ENCODE measurements at places on chromosomes 6 and 20. TPM values are rescaled to one million over a fixed set of nuclear protein-coding genes. Genes with fewer than 3 reads are reported as not detected.

KCNQ5 gene
- not detected for total RNA-seq

CCDC170 gene
- total RNA-seq: 0.05 TPM

TNXB gene
- total RNA-seq: 0.03 TPM

AGPAT4 gene
- total RNA-seq: 0.56 TPM

GRCh38 chr6:12022953-12023388 is 10.9 kb downstream of the HIVEP1 start:
- no peak for DNase-seq

DNA sequence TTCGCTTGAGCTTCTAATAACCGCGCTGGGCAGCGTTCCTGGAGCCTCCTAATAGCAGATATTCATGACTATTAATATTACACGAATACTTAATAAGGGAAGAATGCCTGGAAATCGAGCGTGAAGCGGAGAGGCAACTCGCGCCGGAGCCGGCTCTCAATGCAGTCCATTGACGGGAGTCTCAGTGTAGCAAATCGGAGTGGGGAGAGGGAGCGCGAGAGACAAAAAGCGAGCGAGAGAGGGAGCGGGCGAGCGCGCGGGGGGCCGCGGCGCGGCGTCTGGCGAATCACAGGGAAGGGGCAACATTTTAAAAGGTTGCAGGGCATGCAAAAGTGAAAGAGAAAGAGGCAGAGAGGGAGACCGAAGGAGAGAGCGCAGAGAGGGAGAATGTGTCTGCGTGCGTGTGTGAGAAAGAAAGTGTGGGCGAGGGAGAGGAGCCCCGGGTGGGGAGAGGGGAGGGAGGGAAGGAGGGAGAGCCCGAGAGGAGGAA is 2.9 kb downstream of the TFAP2A start:
- DNase-seq: peak; percentile 51

GRCh38 chr6:104601721-104602120 is 258.0 kb downstream of the HACE1 start:
- no peak for DNase-seq

DNA sequence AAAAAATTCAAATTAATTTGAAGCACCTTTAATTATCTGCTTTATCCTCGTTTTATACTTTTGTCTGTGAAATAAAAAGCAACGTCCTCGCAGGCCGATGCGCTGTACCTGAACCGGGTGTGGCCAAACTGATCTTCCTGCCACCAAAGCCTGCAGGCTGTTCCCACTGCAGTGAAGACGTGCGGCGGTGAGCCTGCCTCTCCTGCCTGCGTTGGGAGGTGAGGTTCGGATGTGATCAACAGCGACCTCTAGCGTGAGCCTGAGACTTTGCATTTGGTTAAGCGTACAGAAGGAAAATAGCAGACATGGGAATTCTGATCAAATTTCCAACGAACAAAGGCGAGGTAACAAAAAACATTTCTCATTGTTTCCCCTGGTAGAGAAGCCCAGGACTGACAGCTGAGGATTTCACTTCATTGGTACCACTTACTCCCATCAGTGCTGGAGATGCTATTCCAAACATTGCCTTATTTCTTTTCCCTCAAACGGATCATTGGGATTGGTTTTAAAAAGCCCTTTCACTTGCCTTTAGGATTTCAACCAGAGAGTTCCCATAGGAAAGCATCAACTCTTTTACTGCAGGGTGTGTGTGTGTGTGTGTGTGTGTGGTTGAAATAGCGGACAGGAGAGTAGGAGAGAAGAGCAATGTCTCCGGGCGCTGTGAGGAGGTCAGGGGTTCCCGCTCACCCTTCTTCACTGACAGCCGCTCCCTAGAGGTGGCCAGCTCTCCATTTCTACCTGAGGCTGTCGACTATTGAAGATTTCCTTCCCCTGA is 56.6 kb upstream of the CCN6 start:
- DNase-seq: peak; percentile 76

GRCh38 chr6:111992851-111993250 is 61.1 kb upstream of the CCN6 start:
- no peak for DNase-seq

DNA sequence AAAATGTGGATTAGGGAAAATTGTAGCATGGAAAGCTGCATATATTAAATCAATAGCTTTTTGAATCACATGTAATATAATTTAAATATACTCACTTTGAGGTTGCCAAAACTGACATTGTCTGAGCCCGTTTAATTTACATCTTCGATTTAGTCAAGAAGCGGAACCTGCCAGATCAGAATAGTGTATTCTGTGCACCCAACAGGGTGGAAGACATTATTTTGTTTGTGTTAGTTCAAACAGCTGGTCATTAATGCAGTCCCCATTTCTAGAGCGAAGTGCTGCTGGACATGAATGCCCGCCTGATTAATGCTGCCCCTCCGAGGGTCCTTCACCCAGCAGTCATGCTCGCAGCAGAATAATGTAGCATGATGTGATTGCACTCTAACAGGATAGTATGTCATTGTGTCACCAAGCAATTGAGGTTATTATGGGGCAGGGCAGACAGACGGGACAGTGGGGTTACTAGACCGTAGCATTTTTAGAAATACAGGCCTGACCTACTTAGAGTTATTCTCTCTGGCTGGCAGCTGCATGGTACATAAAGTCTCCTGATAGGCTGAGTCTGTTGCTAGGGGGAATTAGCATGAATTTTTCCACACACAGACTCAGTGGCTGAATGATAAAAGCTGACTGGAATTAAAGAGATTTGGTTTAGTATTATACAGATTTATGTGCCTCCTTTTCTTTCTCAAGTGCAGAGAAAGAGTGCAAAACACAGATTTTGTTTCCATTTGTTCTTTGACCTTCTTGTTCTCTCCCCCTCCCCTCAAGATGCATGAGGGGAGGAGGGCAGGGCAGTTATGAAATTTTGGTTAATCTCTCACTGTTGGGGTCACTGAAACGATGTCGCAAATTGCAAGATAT is 147.1 kb downstream of the PRL start:
- DNase-seq: no peak

- peak; percentile 40 for DNase-seq
Observed at GRCh38 chr6:168877821-168878282, 375.8 kb downstream of the THBS2 start.

- no peak for DNase-seq
Observed at GRCh38 chr20:1625083-1625690, 5.4 kb upstream of the SIRPB1 start.

DNA sequence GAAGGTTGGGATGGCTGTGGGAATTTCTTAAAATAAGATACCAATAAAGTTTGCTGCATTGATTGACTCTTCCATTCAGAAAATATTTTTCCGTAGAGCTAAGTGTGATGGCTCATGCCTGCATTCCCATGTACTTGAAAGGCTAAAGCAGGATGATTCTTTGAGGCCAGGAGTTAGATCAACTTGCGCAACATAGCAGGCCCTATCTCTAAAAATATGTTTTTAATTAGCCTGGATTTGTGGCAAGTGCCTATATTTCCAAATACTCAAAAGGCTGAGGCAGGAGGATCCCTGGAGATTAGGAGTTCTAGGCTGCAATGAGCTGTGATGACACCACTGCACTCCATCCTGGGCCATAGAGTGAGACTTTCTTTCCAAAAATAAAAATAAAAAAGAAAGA is 431.2 kb upstream of the PTCHD4 start:
- no peak for DNase-seq

- no peak for DNase-seq
Observed at GRCh38 chr6:26250698-26251044, 114.3 kb upstream of the BTN3A2 start.

DNA sequence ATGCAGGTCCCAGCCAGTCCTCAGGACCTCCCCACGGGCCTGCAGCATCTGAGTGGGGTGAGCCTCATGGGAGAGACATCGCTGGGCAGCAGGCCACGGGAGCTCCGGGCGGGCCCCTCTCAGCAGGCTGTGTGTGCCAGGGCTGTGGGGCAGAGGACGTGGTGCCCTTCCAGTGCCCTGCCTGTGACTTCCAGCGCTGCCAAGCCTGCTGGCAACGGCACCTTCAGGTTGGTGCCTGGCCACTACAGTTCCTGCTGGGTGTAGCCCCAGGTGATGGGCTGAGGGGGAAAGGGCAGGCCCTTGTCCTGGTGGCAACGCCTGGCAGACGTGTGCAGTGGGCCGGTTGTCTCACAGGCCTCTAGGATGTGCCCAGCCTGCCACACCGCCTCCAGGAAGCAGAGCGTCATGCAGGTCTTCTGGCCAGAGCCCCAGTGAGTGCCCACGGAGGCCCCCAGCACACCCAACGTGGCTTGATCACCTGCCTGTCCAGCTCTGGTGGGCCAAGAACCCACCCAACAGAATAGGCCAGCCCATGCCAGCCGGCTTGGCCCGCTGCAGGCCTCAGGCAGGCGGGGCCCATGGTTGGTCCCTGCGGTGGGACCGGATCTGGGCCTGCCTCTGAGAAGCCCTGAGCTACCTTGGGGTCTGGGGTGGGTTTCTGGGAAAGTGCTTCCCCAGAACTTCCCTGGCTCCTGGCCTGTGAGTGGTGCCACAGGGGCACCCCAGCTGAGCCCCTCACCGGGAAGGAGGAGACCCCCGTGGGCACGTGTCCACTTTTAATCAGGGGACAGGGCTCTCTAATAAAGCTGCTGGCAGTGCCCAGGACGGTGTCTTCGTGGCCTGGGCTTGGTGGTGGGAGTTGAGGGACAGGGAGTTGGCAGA is 787 bp upstream of the TNFRSF6B start:
- DNase-seq: no peak

- DNase-seq: peak; percentile 45
Observed at GRCh38 chr6:145749632-145750031, 14.3 kb upstream of the EPM2A start.

- DNase-seq: no peak
Observed at GRCh38 chr6:150932996-150933395, 67.5 kb downstream of the MTHFD1L start.

GRCh38 chr6:27130668-27131428 is 116.7 kb upstream of the PRSS16 start:
- DNase-seq: no peak

GRCh38 chr6:90536520-90536919 is 50.4 kb downstream of the MAP3K7 start:
- no peak for DNase-seq

DNA sequence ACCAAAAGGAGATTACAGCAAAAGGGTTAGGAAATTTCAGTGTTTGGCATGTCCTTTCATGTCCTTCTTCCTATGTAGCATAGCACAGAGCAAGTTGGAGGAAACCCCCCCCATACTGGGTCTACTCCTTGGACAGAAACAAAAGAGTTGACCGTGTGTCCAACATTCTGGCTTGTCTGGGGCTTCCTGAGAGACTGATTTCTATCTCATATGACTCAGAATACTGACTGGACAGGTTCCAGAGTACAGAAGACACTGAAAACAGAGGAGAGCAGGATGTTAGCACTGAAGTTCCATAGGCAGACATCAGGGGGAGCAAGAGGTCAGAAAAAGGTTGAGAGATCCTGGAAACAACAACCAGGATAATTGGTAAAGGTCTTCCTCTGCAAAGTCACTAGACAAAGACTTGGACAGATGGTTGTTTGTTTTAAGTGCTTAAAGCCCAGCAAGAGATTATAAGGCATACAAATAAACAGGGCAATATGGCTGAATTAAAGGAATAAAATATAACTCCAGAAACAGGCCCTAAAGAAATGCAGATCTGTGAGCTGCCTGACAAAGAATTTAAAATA is 48.4 kb downstream of the USP49 start:
- DNase-seq: peak; percentile 95

GRCh38 chr20:17431621-17432364 is 99.4 kb downstream of the BFSP1 start:
- peak; percentile 76 for DNase-seq

DNA sequence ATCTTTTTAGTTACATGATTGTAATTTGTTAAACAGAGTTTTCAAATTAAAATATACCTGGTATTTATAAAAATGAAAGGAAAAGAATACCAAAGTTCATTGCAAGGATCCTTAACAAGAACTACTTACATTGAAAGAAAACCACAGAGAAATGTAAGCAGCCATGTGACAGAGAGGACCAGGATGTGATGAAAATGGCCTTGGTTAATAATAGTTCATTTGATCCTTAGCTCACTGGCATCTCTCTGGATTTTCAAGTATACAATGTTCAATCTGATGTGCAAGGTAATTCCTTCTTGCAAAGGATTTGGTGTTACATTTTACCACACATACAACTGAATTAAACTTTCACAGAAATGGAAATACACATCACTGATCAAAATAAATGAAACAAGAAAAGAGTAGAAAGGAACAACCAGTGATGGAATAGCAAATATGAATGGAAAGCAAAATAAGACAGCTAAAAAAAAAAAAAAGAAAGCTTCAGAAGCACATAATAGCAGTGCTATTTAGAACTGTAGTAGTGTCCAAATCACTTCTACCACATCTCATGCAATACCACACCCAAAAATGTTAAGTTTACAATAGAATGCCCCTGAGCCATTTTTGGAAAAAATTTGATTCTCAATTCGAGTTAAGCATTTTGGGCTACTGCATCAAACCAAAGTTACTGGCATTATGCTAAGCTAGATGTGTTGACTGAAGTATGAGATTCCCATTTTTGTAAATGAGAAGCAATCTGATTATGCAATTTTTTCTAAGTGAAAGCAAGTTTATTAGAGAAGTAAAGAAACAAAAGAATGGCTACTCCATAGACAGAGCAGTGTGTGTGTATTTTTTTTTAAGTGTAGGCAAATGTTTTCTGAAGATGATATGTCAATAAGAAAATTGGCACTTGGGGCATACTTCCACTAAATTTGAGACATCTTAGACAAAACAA is 22.6 kb upstream of the HLA-A start:
- DNase-seq: no peak

Data from HT-29 (cell line).